Regular cardiac myocyte (primary cell): ENCODE measurements at places on chromosomes 13 and 19. TPM values are rescaled to one million over a fixed set of nuclear protein-coding genes. Genes with fewer than 3 reads are reported as not detected.

The CFAP97D2 gene
- not detected in 2 replicates for total RNA-seq

The ZNF497 gene
- total RNA-seq = 0.58 and 1.1 TPM in 2 replicates

The SHISA2 gene
- 0.19 and 0.28 TPM in 2 replicates for total RNA-seq

The ADM5 gene
- total RNA-seq = 0.56 and 0.77 TPM in 2 replicates

The GZMM gene
- total RNA-seq = 0.28 TPM in 1 of 2 replicates, not detected in the other

The ATP4B gene
- not detected in 2 replicates for total RNA-seq

The ERFL gene
- under 0.01 TPM in 1 of 2 replicates, not detected in the other for total RNA-seq

The ACP7 gene
- total RNA-seq = 0.56 and 1.7 TPM in 2 replicates

The CGB1 gene
- 0.28 TPM in 1 of 2 replicates, not detected in the other for total RNA-seq

The ZIC2 gene
- not detected in 2 replicates for total RNA-seq

The RAB20 gene
- total RNA-seq = 9.6 and 36.6 TPM in 2 replicates

The SYCN gene
- total RNA-seq = not detected in 2 replicates

The KRTDAP gene
- total RNA-seq = not detected in 2 replicates

The MAP4K1 gene
- total RNA-seq = 0.19 and 0.85 TPM in 2 replicates

The GADD45GIP1 gene
- 13.5 and 41.2 TPM in 2 replicates for total RNA-seq

The GPALPP1 gene
- total RNA-seq = 28.2 and 28.8 TPM in 2 replicates

The MEIOSIN gene
- not detected in 2 replicates for total RNA-seq

The UBE2L5 gene
- total RNA-seq = under 0.01 TPM in 1 of 2 replicates, not detected in the other

The KLK4 gene
- total RNA-seq = not detected in 2 replicates

The PNMA8C gene
- 0.19 and 0.28 TPM in 2 replicates for total RNA-seq

The RASL11A gene
- 13.8 and 17.4 TPM in 2 replicates for total RNA-seq

The CYP4F3 gene
- not detected in 2 replicates for total RNA-seq

The PSG3 gene
- not detected in 2 replicates for total RNA-seq

The NXNL1 gene
- total RNA-seq = not detected in 2 replicates

The TMEM272 gene
- total RNA-seq = not detected in 2 replicates

The PRTN3 gene
- total RNA-seq = not detected in 2 replicates

The CACNA1A gene
- 13.4 and 16.3 TPM in 2 replicates for total RNA-seq

The CAPN12 gene
- total RNA-seq = 0.28 TPM in 1 of 2 replicates, not detected in the other

The FXYD3 gene
- 0.38 TPM in 1 of 2 replicates, not detected in the other for total RNA-seq

The ZSCAN18 gene
- 30.1 and 76.4 TPM in 2 replicates for total RNA-seq

The FXYD1 gene
- total RNA-seq = 0.58 and 1.4 TPM in 2 replicates

The SYT5 gene
- 0.96 TPM in 1 of 2 replicates, not detected in the other for total RNA-seq

The KIR2DL3 gene
- not detected in 2 replicates for total RNA-seq

The KLF1 gene
- not detected in 2 replicates for total RNA-seq

The ESD gene
- 93.9 and 98.9 TPM in 2 replicates for total RNA-seq

The LRRC8E gene
- 2.3 and 2.8 TPM in 2 replicates for total RNA-seq

The ZNF793 gene
- total RNA-seq = 0.58 and 3.4 TPM in 2 replicates

The ZNF560 gene
- 2.7 and 3.4 TPM in 2 replicates for total RNA-seq

The NCAN gene
- under 0.01 TPM in 1 of 2 replicates, not detected in the other for total RNA-seq

The SLC25A41 gene
- total RNA-seq = not detected in 2 replicates

The CDX2 gene
- not detected in 2 replicates for total RNA-seq

The FARP1 gene
- 18.6 and 27.2 TPM in 2 replicates for total RNA-seq

The ZNF574 gene
- total RNA-seq = 7.6 and 12.7 TPM in 2 replicates
